K562 (cell line): ENCODE measurements at places on chromosomes 12 and 14. TPM values are rescaled to one million over a fixed set of nuclear protein-coding genes. Genes with fewer than 3 reads are reported as not detected.

DNA sequence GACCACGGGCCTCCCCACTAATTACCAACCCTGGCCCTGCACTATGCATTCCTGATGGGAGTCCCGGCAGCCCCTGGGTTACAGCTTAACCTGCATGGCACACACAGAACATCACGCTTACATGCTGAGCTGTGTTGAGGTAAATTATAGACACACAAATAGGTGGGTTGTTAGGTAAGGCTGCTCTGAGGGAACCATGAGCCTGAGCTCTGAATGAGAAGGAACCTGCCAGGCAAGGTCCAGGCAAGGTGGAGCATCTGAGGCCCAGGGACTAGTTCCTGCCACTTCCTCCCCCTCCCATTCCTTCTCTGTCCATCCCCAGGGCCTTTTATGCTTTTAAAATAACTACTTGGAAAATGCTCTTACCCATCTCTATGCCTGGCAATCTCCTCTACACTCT is 82.7 kb upstream of the ESRRB start:
- H3K4me1 ChIP-seq: no peaks in the 10 kb centered on the region; the same call in 1 of the 2 replicates
- 0 out of 3 replicates have a peak, but pooled peaks cover 3% of the 10 kb centered on the region for H3K36me3 ChIP-seq
- no peak overlapping the region for H3K27ac ChIP-seq
- DNase-seq: no peak
- H3K4me3 ChIP-seq: no peak overlapping the region
- no peaks in the 10 kb centered on the region for H3K27me3 ChIP-seq

DNA sequence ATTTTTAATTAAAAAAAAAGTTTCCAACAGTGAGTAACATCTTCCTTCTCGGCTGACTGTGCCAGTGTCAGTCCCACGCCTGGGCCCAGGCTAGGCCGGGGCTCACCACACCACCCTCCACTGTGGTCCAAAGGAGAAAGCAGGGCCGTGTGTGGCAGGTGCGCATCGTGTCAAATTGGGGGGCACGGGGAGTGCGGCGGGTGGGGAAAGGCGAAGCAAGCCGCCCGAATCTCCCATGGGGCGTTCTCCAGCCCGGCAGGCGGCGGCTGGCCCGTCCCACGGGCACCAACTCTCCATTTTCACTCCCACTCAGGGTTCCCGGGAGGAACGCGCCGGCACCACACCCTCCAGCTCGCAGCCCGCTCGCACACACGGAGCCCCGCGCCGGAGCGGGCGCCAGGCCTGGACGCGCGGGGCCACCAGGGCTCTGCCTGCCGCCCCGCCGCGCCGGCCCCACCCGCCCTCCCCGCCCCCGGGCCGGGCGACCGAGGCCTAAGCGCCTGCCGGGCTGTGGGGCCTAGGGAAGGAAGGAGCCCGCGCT is 604 bp downstream of the EEA1 start:
- H3K27ac ChIP-seq: peak overlapping the region; percentile 94
- H3K4me3 ChIP-seq: peak overlapping the region; percentile 74
- peaks cover 15% of the 10 kb centered on the region; the same call in 2 of the 3 replicates for H3K4me1 ChIP-seq
- peaks cover 4% of the 10 kb centered on the region; the same call in 1 of the 3 replicates for H3K36me3 ChIP-seq
- H3K27me3 ChIP-seq: no peaks in the 10 kb centered on the region

GRCh38 chr14:75804570-75805275 is 143.7 kb downstream of the TTLL5 start:
- no peaks in the 10 kb centered on the region for H3K27me3 ChIP-seq
- H3K27ac ChIP-seq: no peak overlapping the region
- DNase-seq: no peak
- peaks cover 3% of the 10 kb centered on the region; the same call in 1 of the 3 replicates for H3K36me3 ChIP-seq
- H3K4me3 ChIP-seq: no peak overlapping the region
- no peaks in the 10 kb centered on the region for H3K4me1 ChIP-seq

DNA sequence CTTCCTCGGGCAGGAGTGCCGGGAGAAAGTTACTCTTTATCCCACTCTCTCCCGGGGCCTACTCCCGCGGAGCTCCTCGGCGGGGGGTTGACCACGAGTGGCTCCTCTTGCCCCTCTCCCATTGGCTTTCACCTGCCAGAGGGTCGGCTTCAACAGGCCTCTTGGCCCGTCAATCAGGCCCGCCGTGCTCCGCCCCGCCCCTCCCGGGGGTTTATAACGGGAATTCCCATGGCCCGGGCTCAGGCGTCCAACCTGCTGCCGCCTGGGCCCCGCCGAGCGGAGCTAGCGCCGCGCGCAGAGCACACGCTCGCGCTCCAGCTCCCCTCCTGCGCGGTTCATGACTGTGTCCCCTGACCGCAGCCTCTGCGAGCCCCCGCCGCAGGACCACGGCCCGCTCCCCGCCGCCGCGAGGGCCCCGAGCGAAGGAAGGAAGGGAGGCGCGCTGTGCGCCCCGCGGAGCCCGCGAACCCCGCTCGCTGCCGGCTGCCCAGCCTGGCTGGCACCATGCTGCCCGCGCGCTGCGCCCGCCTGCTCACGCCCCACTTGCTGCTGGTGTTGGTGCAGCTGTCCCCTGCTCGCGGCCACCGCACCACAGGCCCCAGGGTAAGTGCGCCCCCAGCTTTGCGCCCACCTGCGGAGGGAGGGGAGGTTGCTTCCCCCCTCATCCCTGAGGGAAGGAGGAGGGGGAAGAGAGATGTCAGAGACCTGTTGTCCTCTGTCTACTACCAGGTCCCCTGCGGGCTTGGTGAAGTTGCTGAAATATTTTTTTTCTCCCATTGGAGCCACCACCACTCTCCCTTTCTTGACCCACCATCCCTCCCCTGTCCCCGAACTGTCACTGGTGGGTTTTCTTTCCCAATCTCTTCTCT is at the start of gene SMOC1:
Gene SMOC1 (plus strand): TSS at position 242 of the 869 bp plus-strand sequence. CDS start 263 bp downstream, at position 505.
- H3K36me3 ChIP-seq: no peaks in the 10 kb centered on the region
- no peaks in the 10 kb centered on the region for H3K27me3 ChIP-seq
- no peak within 1 kb of the TSS for H3K4me3 ChIP-seq
- peak; percentile 8 for DNase-seq
- peaks cover 5% of the 10 kb centered on the region; the same call in 1 of the 2 replicates for H3K4me1 ChIP-seq

GRCh38 chr14:78254911-78255461 is 84.8 kb downstream of the NRXN3 start:
- H3K4me1 ChIP-seq: no peaks in the 10 kb centered on the region
- no peaks in the 10 kb centered on the region for H3K27me3 ChIP-seq
- H3K27ac ChIP-seq: no peak overlapping the region
- no peaks in the 10 kb centered on the region for H3K36me3 ChIP-seq
- DNase-seq: no peak

DNA sequence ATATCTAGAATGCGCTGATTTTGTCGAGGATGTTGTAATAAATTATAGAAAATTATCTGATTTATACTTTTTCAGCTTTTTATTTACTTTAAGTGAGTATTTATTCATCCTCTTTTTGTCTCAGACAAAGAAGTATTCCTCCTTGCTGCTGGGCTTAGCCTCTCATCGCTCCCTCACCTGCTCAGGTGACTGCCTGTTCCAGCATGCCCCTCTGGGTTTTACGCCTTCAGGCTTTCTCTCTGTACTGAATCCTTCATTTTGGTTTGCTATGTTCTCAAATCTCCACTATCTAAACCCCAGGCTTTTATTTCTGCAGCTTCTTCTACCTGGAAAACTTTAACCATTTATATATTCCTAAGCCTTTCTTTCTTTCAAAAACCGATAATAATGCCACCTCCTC is 1650.9 kb upstream of the SEL1L start:
- no peak for DNase-seq
- H3K36me3 ChIP-seq: no peaks in the 10 kb centered on the region
- no peak overlapping the region for H3K27ac ChIP-seq
- no peak overlapping the region for H3K4me3 ChIP-seq

DNA sequence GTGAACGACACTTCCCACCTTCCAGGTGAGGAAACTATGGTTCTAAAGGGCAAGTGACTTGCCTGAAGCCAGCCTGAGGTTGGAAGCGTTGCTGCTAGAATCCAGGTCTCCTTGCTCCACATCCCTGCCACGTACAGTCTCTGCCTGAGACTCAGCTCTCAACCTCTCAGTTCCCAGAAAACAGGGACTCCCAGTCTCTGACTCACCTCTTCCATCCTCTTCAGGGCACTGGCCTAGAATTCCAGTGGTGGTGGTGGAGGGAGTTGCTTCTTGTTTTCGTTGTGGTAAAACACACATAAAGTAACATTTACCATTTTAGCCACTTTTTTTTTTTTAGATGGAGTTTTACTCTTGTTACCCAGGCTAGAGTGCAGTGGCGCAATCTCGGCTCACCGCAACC is 7.3 kb downstream of the GPR68 start:
- no peak for DNase-seq
- no peaks in the 10 kb centered on the region for H3K4me1 ChIP-seq
- H3K36me3 ChIP-seq: no peaks in the 10 kb centered on the region

GRCh38 chr12:120642826-120643225 is 2.4 kb downstream of the CABP1 start:
- no peak overlapping the region for H3K4me3 ChIP-seq
- H3K27me3 ChIP-seq: peaks cover 29% of the 10 kb centered on the region
- no peaks in the 10 kb centered on the region for H3K36me3 ChIP-seq
- no peaks in the 10 kb centered on the region; the same call in 2 of the 3 replicates for H3K4me1 ChIP-seq

GRCh38 chr12:52356762-52357580 is 10.3 kb downstream of the KRT85 start:
- H3K4me1 ChIP-seq: no peaks in the 10 kb centered on the region
- H3K27ac ChIP-seq: no peak overlapping the region
- peaks cover 4% of the 10 kb centered on the region; the same call in 2 of the 3 replicates for H3K27me3 ChIP-seq
- DNase-seq: no peak
- H3K4me3 ChIP-seq: no peak overlapping the region
- H3K36me3 ChIP-seq: no peaks in the 10 kb centered on the region

GRCh38 chr14:49999146-49999761 is 106.4 kb downstream of the ARF6 start:
- no peak overlapping the region for H3K27ac ChIP-seq
- H3K27me3 ChIP-seq: no peaks in the 10 kb centered on the region
- peaks cover 39% of the 10 kb centered on the region for H3K4me1 ChIP-seq
- peak; percentile 63 for DNase-seq

DNA sequence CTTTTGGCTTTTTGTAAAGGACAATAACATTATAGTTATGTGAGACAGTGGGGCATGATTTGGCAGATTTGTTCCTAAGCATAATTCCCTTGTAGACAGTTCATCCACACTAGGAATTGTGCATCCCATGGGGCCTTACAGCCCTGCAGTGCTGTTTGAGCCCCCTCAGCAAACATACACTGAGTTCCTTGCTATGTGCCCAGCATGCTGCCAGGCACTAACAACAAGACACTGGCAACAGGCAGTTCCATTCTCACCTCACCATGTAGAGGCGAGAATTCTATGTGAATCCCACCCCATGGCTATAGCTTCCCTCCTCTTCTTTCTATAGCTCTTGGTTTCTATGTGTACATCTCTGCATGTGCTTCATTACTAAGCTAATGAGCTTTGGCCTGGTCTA is 1.9 kb downstream of the THTPA start:
- H3K27me3 ChIP-seq: no peaks in the 10 kb centered on the region
- H3K36me3 ChIP-seq: peaks cover 44% of the 10 kb centered on the region; the same call in 2 of the 3 replicates
- no peak overlapping the region for H3K4me3 ChIP-seq
- no peak for DNase-seq

GRCh38 chr12:131902332-131903241 is 8.2 kb downstream of the ULK1 start:
- H3K27ac ChIP-seq: no peak overlapping the region
- no peak for DNase-seq
- no peaks in the 10 kb centered on the region for H3K27me3 ChIP-seq
- no peak overlapping the region for H3K4me3 ChIP-seq
- no peaks in the 10 kb centered on the region for H3K36me3 ChIP-seq
- peaks cover 43% of the 10 kb centered on the region for H3K4me1 ChIP-seq

DNA sequence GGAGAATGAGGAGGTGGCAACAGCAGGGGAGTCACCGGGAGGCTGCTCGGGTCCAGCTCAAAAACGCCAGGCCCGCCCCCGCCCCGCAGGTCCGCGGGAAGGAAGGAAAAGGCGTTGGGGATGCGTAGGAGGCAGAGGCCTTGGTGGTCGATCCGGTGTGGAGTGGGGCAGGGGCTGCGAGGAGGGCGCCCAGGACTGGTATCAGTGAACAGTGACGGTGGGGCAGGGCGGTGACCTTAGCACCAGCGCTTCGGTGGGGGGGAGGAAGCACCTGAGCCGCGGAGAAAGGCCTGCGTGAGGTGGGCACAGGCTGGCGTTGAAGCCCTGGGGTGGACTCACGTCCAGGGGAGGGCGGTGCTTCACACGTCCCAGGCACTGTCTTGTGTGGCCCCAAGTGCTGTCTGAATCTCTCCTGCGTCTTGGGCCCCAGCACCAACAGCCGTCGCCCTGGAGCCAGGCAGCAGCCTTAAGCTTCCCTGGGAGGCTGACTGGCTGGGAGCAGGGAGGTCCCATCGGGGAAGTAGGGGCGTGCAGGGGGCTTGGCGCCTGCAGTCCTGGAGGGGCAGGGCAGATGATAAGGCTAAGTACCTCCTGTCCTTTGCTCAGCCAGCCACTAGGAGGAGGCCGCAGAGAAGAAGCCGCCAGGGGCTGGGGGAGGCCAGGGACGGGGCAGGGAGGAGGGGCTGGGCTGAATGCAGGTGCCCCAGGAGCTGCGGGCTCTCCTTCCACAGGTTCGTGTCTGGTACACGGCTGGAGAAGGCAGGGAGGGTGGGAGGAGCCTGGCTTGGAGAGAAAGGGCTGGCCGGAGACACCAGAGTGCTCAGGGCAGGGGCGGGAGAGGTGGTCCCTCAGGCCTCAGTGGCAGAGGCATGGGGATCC is 26.5 kb downstream of the ZBTB42 start:
- DNase-seq: peak; percentile 74
- H3K27me3 ChIP-seq: no peaks in the 10 kb centered on the region
- peaks cover 6% of the 10 kb centered on the region; the same call in 1 of the 3 replicates for H3K4me1 ChIP-seq
- no peak overlapping the region for H3K27ac ChIP-seq

- no peak overlapping the region for H3K4me3 ChIP-seq
- no peaks in the 10 kb centered on the region for H3K27me3 ChIP-seq
- H3K4me1 ChIP-seq: no peaks in the 10 kb centered on the region
These were observed 19.1 kb upstream of the SLC17A8 start for GRCh38 chr12:100337727-100338126.

GRCh38 chr14:69501423-69501838 is 16.9 kb downstream of the PLEKHD1 start:
- no peak overlapping the region for H3K27ac ChIP-seq
- H3K36me3 ChIP-seq: no peaks in the 10 kb centered on the region
- no peaks in the 10 kb centered on the region for H3K27me3 ChIP-seq
- H3K4me3 ChIP-seq: no peak overlapping the region
- H3K4me1 ChIP-seq: no peaks in the 10 kb centered on the region
- no peak for DNase-seq

Gene PTPRR
- total RNA-seq: 8.7 and 8.8 TPM in 2 replicates

Gene MARK3
- total RNA-seq: 54.1 and 63.1 TPM in 2 replicates

Gene FAIM2
- not detected in 2 replicates for total RNA-seq

Gene FOXA1
- total RNA-seq: 2.4 and 2.5 TPM in 2 replicates

Gene HOTAIR
- not detected in 2 replicates for total RNA-seq

Gene SDR9C7
- total RNA-seq: not detected in 2 replicates
